ENCODE measurements at places on chromosomes 5 and 9.

- DNase-seq = no peak
Measured at GRCh38 chr5:135127439-135128240, 93.6 kb upstream of the PITX1 start.

GRCh38 chr5:142176255-142176654, 67.7 kb downstream of the NDFIP1 start:
- DNase-seq = no peak

DNA sequence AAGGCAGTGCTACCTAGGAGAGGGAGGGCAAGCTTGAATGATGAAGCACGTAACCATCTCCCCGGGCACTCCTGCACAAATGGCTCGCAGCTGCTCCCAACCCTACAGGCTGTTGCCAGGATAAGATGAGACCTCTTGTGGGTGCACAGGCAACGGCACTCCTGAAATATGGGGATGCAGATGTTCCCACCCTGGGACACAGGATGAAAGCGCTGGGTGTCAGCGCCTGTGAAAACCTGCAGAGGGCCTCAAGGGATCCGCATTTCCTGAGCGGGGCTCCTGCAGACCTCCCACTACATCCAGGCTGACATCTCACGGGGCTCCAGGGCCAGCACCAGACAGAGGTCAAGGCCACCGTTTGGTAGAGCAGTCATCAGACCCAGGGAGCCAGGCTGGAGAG, 60.7 kb downstream of the SMIM23 start:
- DNase-seq = no peak

GRCh38 chr5:14082973-14083372, 60.2 kb upstream of the TRIO start:
- no peak for DNase-seq

DNA sequence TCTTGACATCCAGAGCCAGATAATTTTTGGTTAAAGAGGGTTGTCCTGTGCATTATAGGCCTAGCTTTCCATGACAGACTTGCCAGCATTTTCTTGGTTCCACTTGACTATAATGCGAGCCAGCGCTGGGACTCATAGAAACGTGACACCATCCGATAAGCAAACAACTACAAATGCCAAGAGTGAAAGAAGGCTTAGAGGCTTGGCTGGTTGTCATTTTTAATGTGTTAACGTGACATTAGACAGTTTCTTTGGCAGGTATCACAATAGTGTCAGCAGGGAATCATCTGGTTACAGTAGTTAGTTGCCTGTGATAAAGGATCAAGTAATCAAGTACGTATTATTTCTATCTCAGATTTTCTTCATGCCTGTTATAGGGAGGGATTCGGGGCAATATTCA, 20.0 kb upstream of the LIFR start:
- DNase-seq = no peak

GRCh38 chr9:17611917-17612316, 33.1 kb downstream of the SH3GL2 start:
- DNase-seq = no peak

DNA sequence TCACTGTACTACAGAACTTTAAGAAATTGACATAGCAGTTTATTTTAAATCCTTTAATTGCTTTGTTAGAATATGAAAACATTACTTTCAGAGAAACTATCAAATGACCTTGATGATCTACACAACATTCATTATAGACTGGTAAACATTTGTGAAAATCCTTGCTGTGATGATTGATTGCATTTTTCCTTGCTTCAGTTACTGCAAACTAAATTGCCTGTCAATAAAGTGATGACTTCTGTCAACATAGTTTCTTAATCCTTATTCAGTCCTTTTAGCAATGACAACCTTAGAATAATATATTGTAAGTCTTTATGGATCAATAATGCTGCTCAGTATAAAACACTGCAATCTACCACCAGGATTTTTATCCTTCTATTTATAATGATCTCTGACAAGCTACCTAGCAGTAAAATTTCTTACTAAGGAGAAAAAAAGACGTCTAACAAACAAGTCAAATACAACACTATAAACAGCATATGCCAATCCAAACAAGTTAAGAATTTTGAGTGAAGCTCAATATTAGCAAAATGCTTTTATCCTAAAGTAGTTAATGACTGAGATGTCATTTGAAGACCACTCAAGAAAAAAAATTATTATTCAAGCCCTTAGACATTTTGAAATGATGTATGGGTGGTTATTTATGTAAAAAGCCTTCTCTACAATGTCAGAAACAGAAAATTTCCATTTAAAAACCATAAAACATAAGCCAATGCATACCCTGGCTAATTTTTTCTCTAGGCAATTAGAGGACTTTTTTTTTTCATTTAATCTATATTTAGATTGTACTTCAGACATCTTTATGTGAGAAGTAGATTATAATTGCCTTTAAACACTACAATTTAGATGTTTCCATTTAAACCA, 105.5 kb downstream of the FBXL17 start:
- no peak for DNase-seq

GRCh38 chr5:60463179-60463868, 236.6 kb downstream of the DEPDC1B start:
- DNase-seq = no peak

DNA sequence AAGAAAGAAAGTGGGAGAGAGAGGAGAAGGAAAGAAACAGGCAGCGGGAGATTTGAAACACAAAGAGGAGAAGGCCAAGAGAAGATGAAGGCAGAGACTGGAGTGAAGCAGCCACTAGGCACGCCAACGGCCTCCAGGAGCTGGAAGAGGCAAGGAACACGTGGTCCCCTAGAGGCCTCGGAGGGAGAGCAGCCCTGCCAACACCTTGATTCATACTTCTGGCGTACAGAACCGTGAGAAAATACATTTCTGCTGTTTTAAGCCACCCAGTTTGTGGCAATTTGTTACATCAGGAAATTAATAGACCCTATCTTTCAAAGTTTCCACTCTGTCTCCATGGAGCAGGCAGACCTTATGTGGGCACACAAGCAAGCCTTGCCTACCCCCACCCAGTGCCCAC, 133.4 kb downstream of the ACTL7B start:
- no peak for DNase-seq

GRCh38 chr5:84148651-84149050, 236.0 kb downstream of the EDIL3 start:
- DNase-seq = no peak

DNA sequence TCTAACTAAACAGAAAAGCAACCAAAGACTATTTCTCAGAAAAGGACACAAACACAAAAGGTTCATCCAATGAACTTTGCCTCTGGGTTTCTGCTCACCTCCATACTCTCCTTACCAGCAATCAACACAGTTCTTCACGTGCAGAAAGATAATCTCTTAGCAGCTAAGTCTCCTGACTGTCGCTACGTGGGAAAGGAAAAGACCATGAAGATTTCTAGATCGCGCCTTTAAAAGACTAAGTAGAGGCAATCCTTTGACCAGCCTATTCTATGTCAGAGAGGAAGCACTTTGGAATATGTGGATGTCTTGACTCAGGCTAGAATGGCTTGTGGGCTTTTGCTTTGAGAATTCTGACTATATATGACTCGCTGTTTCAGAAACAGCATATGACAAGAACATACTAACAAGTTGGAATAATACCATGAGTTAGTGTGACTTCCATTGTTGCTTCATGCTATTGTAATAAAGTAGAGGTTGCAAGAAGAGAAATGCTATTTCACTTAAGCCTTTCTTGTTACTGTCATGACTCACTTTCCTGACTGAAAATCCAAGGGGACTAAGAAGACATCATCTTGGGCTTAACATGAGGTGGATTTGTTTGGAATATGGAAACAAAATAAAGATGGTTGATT, 339.5 kb upstream of the RFX3 start:
- no peak for DNase-seq

DNA sequence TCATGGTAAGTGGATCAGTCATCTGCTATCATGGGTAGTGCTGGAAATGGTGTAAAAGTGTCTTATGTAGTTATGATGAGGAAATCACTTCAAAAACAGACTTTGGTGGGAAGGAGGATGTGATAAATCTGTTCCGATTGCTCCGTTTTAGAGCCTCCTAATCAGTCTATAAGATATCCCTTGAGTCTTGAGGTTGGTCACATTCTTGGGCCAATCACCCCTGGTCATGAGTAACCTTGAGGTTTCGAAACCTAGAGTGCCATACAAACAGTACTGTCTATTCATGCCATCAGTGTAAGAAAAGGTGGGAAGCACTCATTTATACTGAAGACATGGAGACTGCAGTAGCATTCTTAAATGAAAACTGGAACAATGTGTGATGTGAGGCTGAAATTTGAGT, 45.8 kb downstream of the LRRTM2 start:
- no peak for DNase-seq
